Amniotic stem cell (primary cell): ENCODE measurements at places on chromosomes 2 and 18.

GRCh38 chr2:232286001-232286868 is 92.3 kb upstream of the ALPP start:
- no peak for DNase-seq

GRCh38 chr2:76808732-76809131 is 713.4 kb downstream of the LRRTM4 start:
- DNase-seq, result no peak

GRCh38 chr2:219029829-219030165 is 11.5 kb downstream of the CFAP65 start:
- DNase-seq, result peak; percentile 22

- no peak for DNase-seq
These were observed 153.1 kb upstream of the THUMPD2 start for GRCh38 chr2:39932198-39932597.

DNA sequence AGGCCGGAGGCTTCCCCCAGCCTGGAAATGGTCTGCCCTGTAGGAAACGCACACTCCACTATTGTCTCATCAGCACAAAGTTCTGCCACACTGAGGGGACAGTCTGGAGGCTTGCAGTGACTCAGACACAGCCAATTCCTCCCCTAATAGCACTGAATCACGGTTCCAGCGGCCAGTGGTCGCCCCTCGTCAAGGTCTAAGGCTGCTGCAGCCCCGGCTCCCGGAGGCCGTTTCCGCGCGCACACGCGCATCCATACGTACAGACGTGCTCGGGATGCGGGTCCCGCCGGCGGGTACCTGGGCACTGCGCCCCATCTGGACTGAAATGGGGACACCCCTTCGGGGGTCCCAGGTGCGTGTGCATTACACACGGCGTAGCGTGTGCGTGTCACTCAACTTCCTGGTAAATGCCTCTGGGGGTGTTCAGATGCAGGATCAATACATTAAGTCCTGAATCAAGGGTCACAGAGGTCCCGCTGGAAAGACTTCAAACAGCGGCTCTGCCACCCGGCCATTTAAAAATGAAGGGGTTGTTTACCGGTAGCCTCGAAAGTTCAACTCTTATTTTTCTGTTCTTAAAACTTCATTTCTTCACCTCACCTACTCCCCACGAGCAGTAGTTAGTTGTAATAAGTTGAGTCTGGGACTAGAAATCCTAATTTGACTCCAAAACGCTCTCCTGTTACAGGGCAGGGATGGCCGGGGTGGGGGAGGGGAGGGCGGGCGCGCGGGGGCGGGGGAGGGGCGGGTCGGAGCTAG is 572 bp upstream of the ZNF516 start:
- no peak for DNase-seq
